ENCODE measurements at places on chromosomes 5 and 9. TPM values are rescaled to one million over a fixed set of nuclear protein-coding genes. Genes with fewer than 3 reads are reported as not detected.

LURAP1L gene
- total RNA-seq: not detected

CCT5 gene
- total RNA-seq: 480 TPM

SHISAL2B gene
- total RNA-seq: not detected

ENHO gene
- total RNA-seq: 1.00 TPM

TAF11L5 gene
- not detected for total RNA-seq

Data from Caco-2 (cell line).